Natural killer cell (primary cell): ENCODE measurements at places on chromosomes 1 and 21.
A peak's percentile ranks its signal among the peaks of the same experiment; 100 is the strongest.

DNA sequence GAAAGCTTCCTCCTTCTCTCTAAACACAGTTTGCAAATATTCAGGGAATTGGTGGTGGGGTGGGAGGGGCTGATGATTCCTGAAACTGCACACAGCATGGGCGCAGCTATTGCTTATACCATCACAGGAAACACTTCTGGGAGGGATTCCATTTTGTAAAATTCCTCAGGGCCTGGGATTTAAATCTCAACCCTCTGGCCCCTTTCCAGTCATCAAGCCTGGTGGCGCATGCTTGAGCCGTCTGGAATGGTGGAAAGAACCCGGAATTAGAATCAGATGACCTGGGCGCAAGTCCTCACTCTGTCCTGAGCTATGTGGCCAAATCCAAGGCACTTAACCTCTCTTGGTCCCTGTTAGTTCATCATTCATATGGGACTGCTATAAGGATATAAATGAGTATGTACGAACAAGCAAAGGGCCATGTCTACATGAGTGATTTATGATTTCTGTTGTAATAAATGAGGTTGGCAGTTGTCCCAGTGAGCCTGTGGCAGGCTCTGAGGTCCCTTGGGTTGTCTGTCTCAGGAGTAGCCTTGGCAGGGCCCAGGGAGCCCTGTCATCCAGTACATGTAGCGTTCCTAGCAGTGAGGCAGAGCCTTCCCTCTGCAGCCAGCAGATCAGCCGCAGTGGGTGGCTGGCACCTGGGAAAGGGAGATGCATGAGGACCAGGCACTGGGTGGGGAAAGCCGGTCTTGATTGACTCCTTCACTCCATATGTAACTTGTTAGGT is 72.0 kb downstream of the MAN1C1 start:
- H3K4me1 ChIP-seq = no peaks in the 10 kb centered on the region
- no peak overlapping the region for H3K27ac ChIP-seq
- no peaks in the 10 kb centered on the region for H3K27me3 ChIP-seq

- H3K4me1 ChIP-seq = no peaks in the 10 kb centered on the region
- H3K36me3 ChIP-seq = no peaks in the 10 kb centered on the region
- no peaks in the 10 kb centered on the region for H3K27me3 ChIP-seq
- no peak overlapping the region for H3K4me3 ChIP-seq
- DNase-seq = no peak
Observed at GRCh38 chr1:210796421-210796820, 337.5 kb downstream of the KCNH1 start.

DNA sequence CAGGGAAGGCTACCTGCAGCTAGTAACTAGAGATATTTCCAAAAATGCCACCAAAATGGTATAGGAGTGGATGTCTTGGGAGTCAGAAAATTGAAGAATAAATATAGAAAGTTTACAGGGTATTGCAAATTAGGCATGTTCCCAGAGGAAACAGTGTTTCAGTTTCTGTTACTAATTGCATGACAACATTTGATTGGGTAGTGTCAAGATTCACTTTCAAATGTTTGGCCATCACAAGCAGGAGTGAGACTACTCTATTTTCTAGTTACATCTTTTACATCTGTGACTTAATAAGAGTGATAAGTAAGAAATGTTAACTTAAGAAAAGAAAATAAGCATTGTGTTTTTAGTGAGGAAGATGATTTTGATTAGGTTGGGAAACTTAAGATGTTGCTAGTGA is 30.2 kb downstream of the AMY1C start:
- H3K36me3 ChIP-seq = no peaks in the 10 kb centered on the region
- H3K27me3 ChIP-seq = no peaks in the 10 kb centered on the region
- no peak for DNase-seq
- no peaks in the 10 kb centered on the region for H3K4me1 ChIP-seq

DNA sequence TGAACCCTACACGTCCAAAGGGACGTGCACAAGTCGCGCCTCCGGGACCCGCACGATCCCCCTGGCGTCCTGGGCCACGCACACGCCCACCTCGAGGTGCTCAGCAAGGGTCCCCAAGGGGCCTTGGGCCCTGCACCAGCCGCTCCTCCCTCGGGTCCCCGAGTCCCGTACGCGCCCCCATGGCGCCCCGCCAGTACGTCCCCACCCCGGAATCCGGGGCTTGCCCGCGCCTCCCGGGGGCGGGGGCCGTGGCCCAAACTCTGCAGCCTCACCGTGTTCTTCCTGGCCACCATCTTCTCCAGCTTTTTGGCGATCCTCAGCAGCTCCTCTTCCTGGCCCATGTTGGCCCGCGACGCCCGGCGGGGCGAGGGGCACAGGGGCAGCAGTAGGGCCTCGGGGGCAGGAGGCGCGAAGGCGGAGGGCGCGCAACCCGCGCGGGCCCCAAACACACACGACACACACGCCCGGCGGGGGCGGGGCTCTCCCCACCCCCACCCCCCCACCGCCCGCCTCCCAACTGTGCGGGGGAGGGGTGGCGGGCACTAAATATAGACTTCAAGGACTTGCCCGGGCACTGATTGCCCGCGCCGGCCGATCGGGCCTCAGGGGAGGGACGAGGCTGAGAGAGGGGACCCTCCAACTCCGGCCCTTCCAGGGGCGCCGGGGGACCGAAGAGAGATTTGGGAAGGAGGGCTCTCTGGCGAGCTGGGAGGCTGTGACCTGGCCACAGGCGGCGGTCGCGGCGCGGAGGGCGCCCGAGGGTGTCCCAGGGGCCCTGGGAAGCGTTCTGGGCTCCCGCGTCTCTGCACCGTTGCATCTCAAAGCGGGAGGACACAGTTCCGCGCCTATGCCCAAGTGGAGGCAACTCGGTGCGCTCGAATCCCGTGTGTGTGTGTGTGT is at the start of gene TCEA3:
TSS of gene TCEA3 (minus strand) at position 456 of the 900 bp plus-strand sequence. CDS start at position 341, 115 bp downstream.
- no peaks in the 10 kb centered on the region for H3K36me3 ChIP-seq
- H3K4me3 ChIP-seq = peak within 1 kb of the TSS; percentile 20
- peaks cover 7% of the 10 kb centered on the region for H3K27me3 ChIP-seq
- DNase-seq = peak; percentile 54
- no peak within 1 kb of the TSS for H3K27ac ChIP-seq

GRCh38 chr1:235939480-235939775 is 72.7 kb upstream of the LYST start:
- peak overlapping the region; percentile 52 for H3K27ac ChIP-seq
- no peak overlapping the region for H3K4me3 ChIP-seq
- H3K36me3 ChIP-seq = no peaks in the 10 kb centered on the region
- H3K27me3 ChIP-seq = no peaks in the 10 kb centered on the region

DNA sequence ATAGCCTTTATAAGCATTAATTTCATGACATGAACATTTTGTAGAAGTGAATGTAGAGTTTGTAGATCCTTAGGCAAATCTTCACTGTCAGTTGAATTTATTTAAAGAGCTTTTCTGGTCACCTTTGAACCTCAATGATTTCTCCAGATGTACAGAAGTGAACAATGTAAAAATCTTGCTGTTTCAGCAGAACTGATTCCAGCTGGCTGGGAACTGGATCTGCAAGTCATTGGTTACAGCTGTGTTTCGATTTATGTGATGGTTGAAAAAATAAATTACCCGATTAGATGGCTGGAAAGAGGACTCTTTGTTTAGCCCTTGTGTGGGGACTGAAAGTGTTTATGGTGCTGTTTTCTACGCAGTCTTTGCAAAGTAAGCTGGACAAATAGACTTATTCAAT is 849.8 kb downstream of the USP25 start:
- no peak for DNase-seq
- no peak overlapping the region for H3K4me3 ChIP-seq
- no peaks in the 10 kb centered on the region for H3K27me3 ChIP-seq
- no peak overlapping the region for H3K27ac ChIP-seq
- H3K36me3 ChIP-seq = no peaks in the 10 kb centered on the region
- H3K4me1 ChIP-seq = no peaks in the 10 kb centered on the region

DNA sequence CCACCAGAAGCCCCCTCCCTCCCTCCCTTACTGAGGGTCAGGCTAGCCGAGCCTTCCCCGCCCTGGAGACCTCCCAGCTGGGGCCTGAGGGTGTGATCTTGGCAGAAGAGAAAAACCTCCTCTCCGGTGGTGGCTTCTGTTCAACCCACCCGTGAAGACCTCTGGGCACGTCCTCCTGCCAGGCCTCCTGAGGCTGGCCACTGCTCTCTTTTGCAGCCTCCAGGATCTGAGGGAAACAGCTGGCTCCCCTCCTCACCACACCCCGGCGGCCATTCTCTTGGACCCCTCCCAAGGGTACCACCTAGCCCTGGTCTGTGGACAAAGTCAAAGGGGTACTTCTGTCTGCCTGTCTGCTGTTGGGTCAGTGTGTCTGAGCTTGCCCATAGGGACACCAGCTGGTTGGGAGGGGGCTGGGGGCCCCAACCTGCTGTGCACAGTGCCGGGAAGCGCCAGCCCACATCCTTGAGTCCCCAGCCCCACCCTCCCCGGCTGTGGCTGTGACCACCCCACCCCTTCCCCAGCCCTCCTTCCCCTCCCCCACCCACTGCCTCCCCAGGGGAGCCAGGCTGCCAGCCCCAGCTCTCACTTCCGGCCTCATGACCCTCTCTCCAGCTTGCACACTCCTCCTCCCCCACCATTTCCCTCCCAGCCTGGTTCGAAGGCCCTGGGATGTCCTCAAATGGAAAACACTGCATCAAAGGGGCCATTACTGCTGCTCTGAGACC is 48.1 kb downstream of the AHDC1 start:
- peak overlapping the region; percentile 27 for H3K27ac ChIP-seq
- H3K4me1 ChIP-seq = peaks cover 39% of the 10 kb centered on the region
- peaks cover 21% of the 10 kb centered on the region for H3K36me3 ChIP-seq
- peak; percentile 45 for DNase-seq
- H3K4me3 ChIP-seq = no peak overlapping the region
- H3K27me3 ChIP-seq = no peaks in the 10 kb centered on the region

- no peak overlapping the region for H3K4me3 ChIP-seq
- H3K4me1 ChIP-seq = no peaks in the 10 kb centered on the region
- H3K36me3 ChIP-seq = no peaks in the 10 kb centered on the region
- no peak for DNase-seq
Observed at GRCh38 chr1:164583196-164583595, 24.2 kb downstream of the PBX1 start.

DNA sequence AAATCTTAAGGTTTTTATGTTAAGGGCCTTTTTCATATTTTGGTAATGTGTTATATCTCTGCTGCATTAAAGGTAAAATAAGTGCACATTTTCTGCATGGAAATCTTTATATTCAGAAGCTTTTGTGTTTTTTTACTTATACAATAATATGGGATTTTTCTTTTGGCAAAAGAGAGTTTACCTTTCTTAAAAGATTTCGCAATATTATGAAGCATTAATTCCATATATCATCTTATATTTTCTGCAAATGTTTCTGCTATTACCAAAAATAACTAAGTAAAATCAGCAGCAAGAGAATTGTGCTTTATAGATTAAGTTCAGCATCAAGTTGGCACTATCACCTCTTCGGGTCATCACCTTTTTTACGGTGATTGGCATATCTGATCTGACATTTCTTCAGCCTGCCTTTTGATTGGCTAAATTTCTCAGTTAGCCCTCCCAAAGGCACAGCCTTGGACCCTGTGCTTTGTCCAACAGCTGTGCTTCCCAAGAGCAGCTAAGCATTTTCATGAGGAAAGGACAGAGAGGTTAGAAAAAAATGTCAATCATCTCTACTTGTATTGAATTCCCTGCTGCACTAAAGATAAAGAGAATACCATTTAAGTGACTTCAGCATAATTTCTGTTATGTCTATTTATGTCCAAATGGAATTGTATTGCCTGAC is 767.1 kb upstream of the PRMT6 start:
- no peak for DNase-seq
- no peaks in the 10 kb centered on the region for H3K27me3 ChIP-seq
- no peak overlapping the region for H3K4me3 ChIP-seq
- H3K27ac ChIP-seq = no peak overlapping the region

DNA sequence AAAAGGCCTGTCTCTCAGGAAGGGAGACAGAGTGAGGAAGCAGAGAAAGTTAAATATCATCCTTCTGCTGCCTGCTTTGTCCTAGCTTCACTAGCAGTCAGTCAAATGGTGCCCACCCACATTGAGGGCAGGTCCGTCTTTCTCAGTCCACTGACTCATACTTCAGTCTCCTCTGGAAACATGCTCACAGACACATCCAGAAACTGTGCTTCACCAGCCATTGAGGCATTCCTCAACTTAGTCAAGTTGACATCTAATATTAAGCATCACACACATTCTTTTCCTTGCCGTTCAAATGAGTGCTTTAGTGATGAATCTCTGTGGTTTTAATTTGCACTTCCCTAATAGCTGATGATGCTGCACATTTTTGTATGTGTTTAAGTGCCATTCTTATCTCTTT is 777.8 kb upstream of the PRMT6 start:
- H3K36me3 ChIP-seq = no peaks in the 10 kb centered on the region
- H3K4me3 ChIP-seq = no peak overlapping the region
- H3K27me3 ChIP-seq = no peaks in the 10 kb centered on the region
- H3K4me1 ChIP-seq = no peaks in the 10 kb centered on the region
- DNase-seq = no peak

- H3K36me3 ChIP-seq = no peaks in the 10 kb centered on the region
- H3K27me3 ChIP-seq = peaks cover 6% of the 10 kb centered on the region
- H3K4me1 ChIP-seq = peaks cover 16% of the 10 kb centered on the region
- no peak for DNase-seq
- no peak overlapping the region for H3K27ac ChIP-seq
Observed at GRCh38 chr1:232532901-232533300, 97.0 kb downstream of the SIPA1L2 start.

- no peak for DNase-seq
- no peaks in the 10 kb centered on the region for H3K36me3 ChIP-seq
- no peak overlapping the region for H3K27ac ChIP-seq
- no peak overlapping the region for H3K4me3 ChIP-seq
- H3K27me3 ChIP-seq = no peaks in the 10 kb centered on the region
Observed at GRCh38 chr1:54012863-54013262, 5.1 kb downstream of the LDLRAD1 start.

DNA sequence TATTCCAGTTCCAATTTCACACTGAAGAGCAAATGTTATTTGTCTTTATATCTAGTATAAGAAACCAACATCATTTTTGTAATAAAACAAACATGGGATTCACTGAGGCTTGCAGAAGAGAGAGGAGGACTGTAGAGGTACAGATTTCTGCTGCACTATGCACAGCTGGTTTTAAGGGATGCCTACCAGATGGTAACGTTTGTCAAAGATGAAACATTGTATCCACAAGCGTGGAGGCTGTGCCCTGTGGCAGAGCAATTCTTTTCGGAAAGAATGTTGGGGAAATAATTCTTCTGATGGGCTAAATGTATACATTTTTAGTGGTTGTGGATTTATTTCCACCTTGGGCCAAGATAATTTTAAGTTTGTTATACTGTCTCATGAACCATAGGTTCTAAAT is 272.4 kb downstream of the DUSP10 start:
- no peak for DNase-seq
- H3K36me3 ChIP-seq = no peaks in the 10 kb centered on the region
- no peaks in the 10 kb centered on the region for H3K27me3 ChIP-seq
- H3K27ac ChIP-seq = no peak overlapping the region
- no peaks in the 10 kb centered on the region for H3K4me1 ChIP-seq

GRCh38 chr1:32983020-32983419 is 18.4 kb upstream of the RNF19B start:
- H3K4me1 ChIP-seq = peaks cover 39% of the 10 kb centered on the region
- no peak overlapping the region for H3K4me3 ChIP-seq
- H3K27ac ChIP-seq = no peak overlapping the region
- no peaks in the 10 kb centered on the region for H3K36me3 ChIP-seq

GRCh38 chr21:41932576-41933312 is 21.1 kb downstream of the C2CD2 start:
- peaks cover 33% of the 10 kb centered on the region for H3K4me1 ChIP-seq
- no peak for DNase-seq
- H3K27me3 ChIP-seq = peaks cover 3% of the 10 kb centered on the region
- no peaks in the 10 kb centered on the region for H3K36me3 ChIP-seq

- H3K4me3 ChIP-seq = no peak overlapping the region
- H3K27me3 ChIP-seq = no peaks in the 10 kb centered on the region
- DNase-seq = no peak
- no peaks in the 10 kb centered on the region for H3K36me3 ChIP-seq
Observed at GRCh38 chr1:51622455-51622913, 5.6 kb downstream of the OSBPL9 start.
